ENCODE measurements at places on chromosomes 3 and 15.

- peak; percentile 27 for DNase-seq
These were observed 115.7 kb downstream of the ARRDC4 start for GRCh38 chr15:98076021-98076816.

- DNase-seq = peak; percentile 97
These were observed 20.0 kb upstream of the KLF13 start for GRCh38 chr15:31306426-31307269.

- DNase-seq = no peak
These were observed 88.3 kb upstream of the CLSTN2 start for GRCh38 chr3:139846729-139847128.

DNA sequence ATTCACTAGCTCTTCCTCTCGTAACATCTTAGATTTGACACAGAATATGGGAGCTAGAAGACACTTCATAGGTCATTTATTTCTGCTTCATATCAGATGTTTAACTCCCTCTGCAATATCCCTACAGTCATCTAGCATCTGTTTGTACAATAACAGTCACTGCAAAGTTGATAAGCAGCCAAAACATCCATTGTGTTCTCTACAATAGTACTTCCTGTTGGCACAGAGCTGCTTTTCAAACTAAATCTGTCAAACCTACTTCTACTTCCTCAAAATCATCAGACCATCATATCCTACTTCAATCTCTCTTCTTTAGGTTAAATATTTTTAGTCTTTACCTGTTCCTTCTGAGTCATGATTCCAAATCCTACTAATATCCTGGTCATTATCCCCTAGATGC lies 233.2 kb downstream of the FGF12 start:
- DNase-seq = no peak

- DNase-seq = no peak
These were observed 656.2 kb downstream of the GBE1 start for GRCh38 chr3:81105206-81105605.

- DNase-seq = no peak
These were observed 300.5 kb upstream of the MDFIC2 start for GRCh38 chr3:70612920-70613319.

- DNase-seq = peak; percentile 37
These were observed 6.7 kb upstream of the PSTPIP1 start for GRCh38 chr15:76987896-76988860.

DNA sequence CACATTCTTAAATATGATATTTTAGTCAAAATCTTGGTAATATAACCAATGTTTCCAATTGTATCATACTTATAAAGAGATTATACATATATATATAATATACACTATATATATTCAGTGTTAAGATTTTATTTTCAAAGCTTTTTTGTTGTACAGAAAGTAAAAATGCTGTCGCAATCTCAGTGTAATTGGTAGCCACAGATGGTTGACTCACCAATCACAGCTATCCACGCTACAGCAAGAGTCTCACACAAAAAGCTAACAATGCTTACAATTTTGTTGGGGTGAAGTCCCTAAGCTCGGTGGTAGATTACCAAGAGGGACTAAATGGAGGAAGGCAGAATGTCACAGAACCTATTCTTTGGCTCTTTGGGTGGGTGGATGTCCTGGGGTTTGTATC lies 16.9 kb upstream of the CFAP161 start:
- no peak for DNase-seq

GRCh38 chr3:131397889-131398288 lies 16.3 kb downstream of the NUDT16 start:
- no peak for DNase-seq

GRCh38 chr3:140233702-140234101 lies 298.7 kb downstream of the CLSTN2 start:
- no peak for DNase-seq

- peak; percentile 68 for DNase-seq
These were observed 6.3 kb upstream of the CA12 start for GRCh38 chr15:63387748-63388493.

DNA sequence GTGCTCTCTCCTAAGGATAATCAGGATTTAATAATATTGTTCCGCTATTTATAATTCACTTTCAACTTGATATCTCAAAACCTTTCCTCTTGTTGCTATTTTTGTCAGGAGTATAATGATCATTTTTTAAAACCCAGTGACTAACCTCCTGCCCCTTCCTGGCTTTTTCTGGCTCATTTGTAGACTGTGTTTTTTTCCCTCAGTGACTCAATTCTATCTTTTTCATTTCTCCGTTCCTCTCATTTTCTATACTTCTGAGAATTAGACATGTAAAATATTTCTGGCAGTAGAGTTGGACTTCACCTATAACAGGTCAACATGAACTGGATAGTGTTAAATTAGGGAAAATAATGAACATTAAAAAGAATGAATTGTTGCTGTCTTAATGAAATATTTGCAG lies 490.7 kb downstream of the EDEM1 start:
- no peak for DNase-seq
